ENCODE measurements at places on chromosomes 2 and 18.
A peak's percentile ranks its signal among the peaks of the same experiment; 100 is the strongest.

DNA sequence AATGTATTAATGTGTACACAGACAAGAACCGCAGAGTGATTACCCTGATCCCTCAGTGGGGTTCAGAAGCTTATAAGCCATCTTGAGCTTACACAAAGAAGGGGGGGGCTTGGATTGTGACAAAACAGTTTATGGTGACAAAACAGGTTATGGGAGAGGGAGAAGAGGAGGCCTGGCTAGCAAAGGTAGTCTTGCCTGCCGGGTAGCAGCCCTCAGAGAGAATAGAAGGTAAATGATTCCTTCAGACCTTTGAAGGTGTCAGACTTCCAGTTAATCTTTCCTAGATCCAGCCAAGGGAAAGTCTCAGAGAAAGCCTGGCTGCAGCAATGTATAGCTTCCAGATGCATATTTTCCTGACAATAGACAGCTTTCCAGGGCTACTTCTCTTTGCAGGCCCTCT lies 44.6 kb upstream of the RAPH1 start:
- DNase-seq = no peak

DNA sequence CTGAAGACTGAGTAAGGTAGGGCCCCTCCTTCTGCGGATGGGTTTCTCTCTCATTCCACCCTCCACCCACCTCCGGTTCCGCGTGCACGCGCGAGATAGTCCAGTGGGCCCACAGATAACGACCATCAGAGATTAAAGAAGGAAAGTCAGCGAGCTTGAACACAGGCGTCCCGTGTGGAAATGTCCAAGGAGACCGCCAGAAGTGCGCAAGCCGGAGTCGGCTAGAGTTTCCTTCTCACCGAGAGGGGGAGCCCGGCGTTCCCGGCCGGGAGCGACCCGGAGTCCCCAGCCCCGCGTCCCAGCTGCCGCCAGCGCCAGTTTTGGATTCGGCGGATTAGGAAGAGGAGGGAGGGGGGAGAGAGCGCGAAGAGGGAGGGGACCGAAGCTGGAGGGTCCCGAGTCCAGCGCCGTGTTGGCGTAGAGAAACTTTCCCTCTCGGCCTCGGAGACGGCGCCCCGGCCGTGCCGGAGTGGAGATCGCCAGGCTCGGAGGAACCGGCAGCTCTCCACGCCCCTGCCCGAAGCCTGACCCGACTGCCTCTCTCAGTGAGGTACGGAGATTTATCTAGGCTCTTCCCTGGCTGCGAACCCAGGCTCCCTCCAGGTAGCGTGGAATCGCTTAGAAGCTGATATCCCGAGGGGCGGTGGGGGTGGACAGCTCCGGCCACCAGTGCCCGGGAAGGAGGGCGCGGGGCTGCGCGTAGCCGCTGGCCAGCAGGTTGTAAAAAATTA lies at the start of gene GULP1:
Gene GULP1, plus strand, starts transcription at position 258 of the 731 bp plus-strand sequence. CDS start 185,829 bp downstream, outside the sequence.
- peak; percentile 58 for DNase-seq

- no peak for DNase-seq
Measured at GRCh38 chr2:152334701-152335015, 316 bp upstream of the FMNL2 start.

DNA sequence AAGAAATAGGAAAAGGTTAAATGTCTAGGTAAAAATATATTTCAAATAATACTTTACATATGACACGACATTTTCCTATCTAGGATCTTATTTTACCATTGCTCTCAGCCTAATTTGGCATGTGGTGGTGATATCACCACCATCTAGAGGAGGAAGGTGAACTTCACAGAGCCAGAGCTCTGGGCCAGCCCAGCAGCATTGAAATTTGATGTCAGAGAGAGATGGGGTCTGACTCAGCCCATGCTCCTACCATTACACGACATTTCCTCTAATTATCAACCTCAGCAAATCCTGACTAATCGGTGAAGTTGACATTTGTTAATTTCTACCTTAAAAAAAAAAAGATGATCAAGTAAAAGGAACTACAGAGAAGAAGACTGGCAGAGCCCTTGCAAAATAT lies 42.3 kb downstream of the LRRTM4 start:
- no peak for DNase-seq

- peak; percentile 54 for DNase-seq
Measured at GRCh38 chr2:128178650-128179460, 87.9 kb downstream of the UGGT1 start.

DNA sequence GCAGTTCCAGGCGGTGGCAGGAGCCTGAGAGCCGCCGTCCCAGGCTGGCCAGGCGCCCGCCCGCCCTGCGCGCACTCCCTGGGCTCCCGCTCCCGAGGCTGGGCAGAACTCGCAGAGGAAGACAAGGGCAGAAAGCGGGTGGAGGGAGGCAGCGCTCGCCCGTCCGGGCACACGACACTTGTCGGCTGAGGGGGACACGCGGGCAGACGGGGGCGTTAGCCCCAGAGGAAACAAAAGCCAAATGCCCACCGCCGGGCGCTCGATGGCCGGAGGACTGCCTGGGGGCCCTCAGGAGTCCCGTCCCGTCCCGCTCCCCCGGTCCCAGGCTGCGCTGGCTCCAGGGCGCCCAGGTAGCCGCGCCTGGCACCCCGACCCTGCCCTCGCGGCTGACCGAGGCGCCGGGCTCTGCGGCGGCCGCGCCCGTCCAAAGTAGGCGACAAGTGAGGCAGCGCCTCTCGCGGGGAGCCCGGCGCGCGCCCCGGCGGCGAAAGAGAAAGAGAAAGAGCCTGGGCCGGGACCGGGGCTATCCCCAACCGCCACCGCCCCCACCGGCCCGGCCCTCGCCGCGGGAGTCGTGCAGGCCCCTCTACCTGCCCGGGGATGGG lies 491 bp downstream of the L3MBTL4 start:
- DNase-seq = peak; percentile 80

- DNase-seq = no peak
Measured at GRCh38 chr2:128369602-128370467, 51.2 kb upstream of the HS6ST1 start.

GRCh38 chr2:146820672-146821071 lies 1024.2 kb upstream of the ACVR2A start:
- DNase-seq = no peak

GRCh38 chr18:74652392-74652988 lies 54.8 kb downstream of the ZNF407 start:
- DNase-seq = no peak

- DNase-seq = no peak
Measured at GRCh38 chr2:51225377-51225776, 193.4 kb upstream of the NRXN1 start.

DNA sequence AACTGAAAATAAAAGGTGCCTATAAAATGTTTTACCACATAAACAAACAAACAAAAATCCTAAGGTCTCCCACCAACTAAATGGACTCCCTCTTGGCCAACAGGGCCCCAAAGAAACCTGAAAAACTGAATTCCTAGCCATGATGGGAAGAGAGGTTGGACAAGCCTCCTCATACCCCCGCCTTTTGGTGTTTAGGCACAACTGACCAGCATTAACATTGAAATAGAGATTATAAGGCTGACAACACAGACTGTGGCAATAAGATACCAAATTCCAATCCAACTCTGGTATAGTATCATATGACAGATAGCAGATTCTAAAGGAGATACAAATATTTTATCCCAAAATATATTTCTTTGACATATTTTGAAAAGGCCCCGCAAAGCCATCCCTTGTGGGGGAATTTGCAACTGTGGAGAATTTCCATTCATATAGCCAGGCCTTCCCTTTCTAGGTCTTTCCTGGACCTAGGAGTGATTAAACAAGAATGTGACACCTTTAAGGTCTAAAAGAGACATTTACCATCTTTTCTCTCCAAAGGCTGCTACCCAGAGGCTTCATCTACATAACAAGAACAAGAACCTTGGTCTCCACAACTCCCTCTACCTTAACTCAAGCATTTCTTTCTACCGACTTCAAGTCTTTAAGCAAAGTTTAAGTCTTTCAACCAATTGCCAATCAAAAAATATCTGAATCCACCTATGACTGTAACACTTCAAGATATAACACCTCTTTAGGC lies 80.0 kb downstream of the CHN1 start:
- no peak for DNase-seq

- no peak for DNase-seq
Measured at GRCh38 chr2:162217598-162217997, 25.6 kb downstream of the FAP start.

DNA sequence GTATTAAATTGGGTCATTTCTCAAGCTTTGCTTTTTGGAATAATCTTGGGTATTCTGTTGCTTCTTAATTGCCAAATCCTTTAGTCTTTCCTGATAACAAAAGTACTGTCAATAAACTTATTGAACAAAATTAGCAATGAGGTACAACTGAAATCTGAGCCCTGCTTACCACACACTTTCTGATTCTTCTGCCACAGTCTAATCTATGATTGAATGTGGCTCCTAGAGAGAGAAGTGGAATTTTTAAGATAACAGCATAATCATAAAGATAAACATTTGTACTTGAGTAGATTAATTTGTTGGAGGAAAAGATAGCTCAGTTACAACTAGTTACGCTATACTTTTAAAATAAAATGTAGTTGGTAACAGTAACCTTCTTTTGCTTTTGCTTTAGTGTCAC lies 354.8 kb downstream of the CELF4 start:
- no peak for DNase-seq

DNA sequence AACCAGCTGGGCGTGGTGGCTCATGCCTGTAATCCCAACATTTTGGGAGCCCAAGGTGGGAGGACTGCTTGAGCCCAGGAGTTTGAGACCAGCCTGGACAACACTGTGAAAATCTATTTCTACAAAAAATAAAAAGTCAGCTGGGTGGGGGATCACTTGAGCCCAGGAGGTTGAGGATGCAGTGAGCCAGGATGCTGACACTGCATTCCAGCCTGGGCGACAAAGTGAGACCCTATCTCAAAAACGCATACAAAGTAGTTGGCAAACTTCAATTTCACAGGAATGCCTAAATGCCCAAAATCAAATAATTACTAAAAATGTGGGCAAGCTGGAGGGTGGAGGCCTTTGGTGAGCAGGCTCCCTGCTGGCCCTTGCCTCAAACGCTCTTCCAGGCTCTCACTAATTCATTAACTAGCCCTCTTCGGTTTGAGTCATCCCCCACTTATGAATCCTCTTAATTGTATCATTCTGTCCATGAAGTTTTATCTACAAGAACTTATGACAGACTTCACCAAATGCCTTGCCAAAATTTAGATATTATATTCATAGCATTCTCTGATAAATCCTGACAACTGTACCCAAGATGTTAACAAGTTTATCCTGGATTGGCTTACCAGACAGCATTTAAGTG lies 68.7 kb upstream of the ZFP36L2 start:
- no peak for DNase-seq

GRCh38 chr2:128797937-128798336 lies 479.3 kb upstream of the HS6ST1 start:
- no peak for DNase-seq

GRCh38 chr2:150403457-150403856 lies 84.0 kb downstream of the RND3 start:
- no peak for DNase-seq

DNA sequence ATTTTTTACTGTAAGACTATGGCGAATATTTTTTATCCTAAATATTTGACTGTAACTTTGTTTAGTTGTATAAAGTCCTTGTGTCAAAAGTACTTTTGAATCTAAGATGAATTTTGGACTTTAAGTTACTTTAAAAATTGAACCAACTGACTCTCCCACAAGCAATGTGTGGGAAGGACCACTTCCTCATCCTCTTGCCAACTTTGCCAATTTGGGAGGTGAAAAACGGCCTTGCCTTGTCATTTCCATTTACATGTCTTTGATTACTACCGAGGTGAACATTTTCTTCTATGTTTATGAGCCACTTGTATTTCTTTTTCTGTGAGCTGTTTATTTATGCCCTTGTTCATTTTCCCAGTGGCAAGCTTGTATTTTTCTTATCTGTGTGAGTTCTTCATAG lies 12.8 kb upstream of the MSGN1 start:
- no peak for DNase-seq

- no peak for DNase-seq
Measured at GRCh38 chr2:151096235-151096634, 165.4 kb downstream of the RBM43 start.

GRCh38 chr2:130846686-130847375 lies 10.1 kb downstream of the ARHGEF4 start:
- DNase-seq = no peak

DNA sequence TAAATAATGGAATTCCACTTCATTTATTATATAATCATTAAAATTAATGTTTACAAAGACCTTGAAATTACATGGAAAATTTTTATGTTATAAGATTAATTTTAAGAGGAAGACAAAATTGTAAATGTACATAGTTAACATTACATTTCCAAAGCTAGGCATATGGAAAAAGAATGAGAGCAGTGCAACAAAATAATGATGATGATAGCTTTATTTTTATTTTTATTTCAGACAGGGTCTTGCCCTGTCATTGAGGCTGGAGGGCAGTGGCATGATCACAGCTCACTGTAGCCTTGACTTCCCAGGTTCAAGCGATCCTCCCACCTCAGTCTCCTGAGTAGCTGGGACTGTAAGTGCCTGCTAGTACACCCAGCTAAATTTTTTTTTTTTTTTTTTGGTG lies 61.2 kb upstream of the ZCCHC2 start:
- no peak for DNase-seq

- no peak for DNase-seq
Measured at GRCh38 chr2:9655441-9656269, 24.9 kb upstream of the YWHAQ start.

DNA sequence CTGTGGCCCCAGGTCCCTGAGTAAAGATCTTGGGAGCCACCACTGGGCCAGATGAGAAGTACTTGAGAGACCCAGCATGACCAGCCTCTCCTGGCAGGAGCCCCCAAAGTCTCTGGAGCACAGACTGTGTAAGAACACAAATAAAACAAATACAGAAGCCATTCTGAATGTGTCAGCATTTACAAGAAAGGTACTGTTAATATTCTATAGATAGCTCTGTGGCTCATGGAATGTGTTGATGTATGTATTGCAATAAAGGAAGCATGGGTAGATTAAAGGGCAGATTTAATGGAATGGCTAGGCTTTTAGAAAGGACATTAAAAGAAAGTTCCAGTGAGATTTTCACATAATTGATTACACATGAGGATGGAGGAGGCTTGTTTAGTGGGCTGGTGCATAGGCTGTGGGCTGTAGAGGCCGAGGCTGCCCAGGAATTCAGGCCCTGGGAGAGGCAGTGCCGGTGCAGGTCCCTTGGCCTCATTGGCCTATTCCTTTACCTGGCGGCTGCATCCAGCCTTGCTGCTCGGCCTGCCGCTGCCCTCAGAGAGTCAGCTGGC lies 127.7 kb upstream of the DLX2 start:
- no peak for DNase-seq

GRCh38 chr2:113212245-113213060 lies 38.7 kb downstream of the PSD4 start:
- DNase-seq = no peak

DNA sequence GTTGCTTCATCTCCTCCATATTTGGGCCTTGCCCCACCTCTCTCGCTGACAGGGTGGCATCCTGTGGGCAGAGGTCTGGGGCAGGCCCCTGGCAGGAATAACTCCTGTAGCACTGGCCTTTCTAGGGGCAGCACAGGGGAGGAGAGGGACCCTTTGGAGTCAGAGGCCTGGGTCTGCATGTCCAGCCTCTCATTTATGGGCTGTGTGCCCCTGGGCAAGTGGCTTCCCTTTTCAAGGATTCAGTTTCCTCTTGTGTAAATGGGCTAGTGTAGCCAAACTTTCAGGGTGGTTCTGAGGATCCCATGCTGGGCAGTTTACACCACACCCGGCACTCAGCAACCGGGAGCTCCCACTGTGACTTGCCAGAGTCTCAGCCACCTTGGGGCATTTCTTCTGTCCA lies 23.4 kb downstream of the ADRA2B start:
- DNase-seq = no peak

All from left colon (tissue), 2 donors.